ENCODE measurements at places on chromosomes 6 and 20. TPM values are rescaled to one million over a fixed set of nuclear protein-coding genes. Genes with fewer than 3 reads are reported as not detected.
A peak's percentile ranks its signal among the peaks of the same experiment; 100 is the strongest.

GRCh38 chr6:56683882-56684281 lies 41.2 kb upstream of the DST start:
- peaks cover 4% of the 10 kb centered on the region for H3K4me1 ChIP-seq
- H3K36me3 ChIP-seq: peaks cover 11% of the 10 kb centered on the region
- H3K4me3 ChIP-seq: no peak overlapping the region
- H3K27me3 ChIP-seq: no peaks in the 10 kb centered on the region
- H3K27ac ChIP-seq: no peak overlapping the region
- DNase-seq: no peak

GRCh38 chr6:153215242-153215641 lies 84.2 kb upstream of the RGS17 start:
- no peak overlapping the region for H3K27ac ChIP-seq
- DNase-seq: no peak
- H3K4me3 ChIP-seq: no peak overlapping the region
- H3K36me3 ChIP-seq: no peaks in the 10 kb centered on the region
- H3K4me1 ChIP-seq: no peaks in the 10 kb centered on the region

- H3K4me3 ChIP-seq: peak overlapping the region; percentile 26
- DNase-seq: no peak
- no peaks in the 10 kb centered on the region for H3K36me3 ChIP-seq
- H3K27ac ChIP-seq: peak overlapping the region; percentile 70
- H3K4me1 ChIP-seq: peaks cover 30% of the 10 kb centered on the region
- H3K27me3 ChIP-seq: no peaks in the 10 kb centered on the region
Observed at GRCh38 chr6:53728570-53729194, 63.1 kb upstream of the KLHL31 start.

DNA sequence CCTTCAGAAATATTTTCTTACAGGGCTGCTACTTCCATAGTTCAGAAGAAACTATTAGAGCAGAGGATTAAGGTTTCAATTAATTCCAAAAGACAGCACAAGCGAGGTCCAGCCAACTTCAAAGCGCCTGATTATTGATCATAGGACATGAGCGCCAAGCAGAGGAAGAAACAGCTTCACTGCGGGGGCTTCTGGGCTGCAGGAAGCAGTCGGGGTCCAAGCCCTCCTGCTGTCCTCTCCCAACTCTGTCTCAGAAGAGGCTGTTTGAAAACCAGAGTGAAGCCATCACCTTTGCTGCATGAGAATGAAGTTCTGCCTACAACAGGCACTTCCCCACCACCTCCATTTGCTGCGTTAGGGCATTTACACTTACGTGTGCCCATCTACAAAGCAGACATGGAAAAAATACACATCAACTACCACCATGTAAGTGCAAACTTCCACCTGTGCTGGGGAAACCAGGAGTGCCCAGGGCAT lies 23.9 kb downstream of the SUMO4 start:
- no peaks in the 10 kb centered on the region for H3K36me3 ChIP-seq
- H3K27me3 ChIP-seq: no peaks in the 10 kb centered on the region
- H3K4me3 ChIP-seq: peak overlapping the region; percentile 68
- DNase-seq: no peak

GRCh38 chr6:22880686-22881433 lies 311.5 kb downstream of the HDGFL1 start:
- no peak overlapping the region for H3K4me3 ChIP-seq
- peaks cover 16% of the 10 kb centered on the region for H3K4me1 ChIP-seq
- no peaks in the 10 kb centered on the region for H3K27me3 ChIP-seq
- no peak for DNase-seq
- peak overlapping the region; percentile 60 for H3K27ac ChIP-seq

Gene TCP11
- not detected for total RNA-seq

Gene ZC2HC1B
- total RNA-seq: not detected

Gene BPIFB2
- total RNA-seq: 0.22 TPM

DNA sequence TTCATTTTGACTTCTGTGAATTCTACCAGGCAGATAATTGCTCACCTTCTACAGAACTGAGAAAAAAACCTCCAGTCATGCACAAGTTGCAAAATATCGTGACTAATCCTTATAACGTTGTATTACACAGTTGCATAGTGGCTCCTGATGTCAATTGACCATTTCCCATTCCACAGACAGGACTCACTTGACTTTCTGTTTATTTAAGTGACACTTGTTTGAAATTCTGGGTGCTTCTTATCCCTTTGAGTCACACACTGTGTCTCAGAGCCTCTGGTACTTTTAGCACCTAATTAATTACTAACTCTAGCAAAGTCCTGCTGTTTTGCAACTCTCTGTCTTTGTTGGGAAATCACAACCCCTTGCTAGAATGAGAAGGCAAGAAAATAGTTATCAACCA lies 16.2 kb upstream of the RSPO3 start:
- H3K27me3 ChIP-seq: peaks cover 7% of the 10 kb centered on the region
- no peak overlapping the region for H3K27ac ChIP-seq
- no peaks in the 10 kb centered on the region for H3K4me1 ChIP-seq
- no peak for DNase-seq
- H3K36me3 ChIP-seq: no peaks in the 10 kb centered on the region
- no peak overlapping the region for H3K4me3 ChIP-seq

- no peaks in the 10 kb centered on the region for H3K36me3 ChIP-seq
- peaks cover 7% of the 10 kb centered on the region for H3K27me3 ChIP-seq
- H3K27ac ChIP-seq: peak overlapping the region; percentile 10
- no peak for DNase-seq
- peaks cover 46% of the 10 kb centered on the region for H3K4me1 ChIP-seq
Observed at GRCh38 chr6:45555981-45556771, 178.4 kb upstream of the SUPT3H start.

GRCh38 chr6:20574355-20574754 lies 40.1 kb downstream of the CDKAL1 start:
- peaks cover 21% of the 10 kb centered on the region for H3K36me3 ChIP-seq
- H3K4me3 ChIP-seq: no peak overlapping the region
- no peak for DNase-seq
- peaks cover 22% of the 10 kb centered on the region for H3K4me1 ChIP-seq
- H3K27me3 ChIP-seq: no peaks in the 10 kb centered on the region

DNA sequence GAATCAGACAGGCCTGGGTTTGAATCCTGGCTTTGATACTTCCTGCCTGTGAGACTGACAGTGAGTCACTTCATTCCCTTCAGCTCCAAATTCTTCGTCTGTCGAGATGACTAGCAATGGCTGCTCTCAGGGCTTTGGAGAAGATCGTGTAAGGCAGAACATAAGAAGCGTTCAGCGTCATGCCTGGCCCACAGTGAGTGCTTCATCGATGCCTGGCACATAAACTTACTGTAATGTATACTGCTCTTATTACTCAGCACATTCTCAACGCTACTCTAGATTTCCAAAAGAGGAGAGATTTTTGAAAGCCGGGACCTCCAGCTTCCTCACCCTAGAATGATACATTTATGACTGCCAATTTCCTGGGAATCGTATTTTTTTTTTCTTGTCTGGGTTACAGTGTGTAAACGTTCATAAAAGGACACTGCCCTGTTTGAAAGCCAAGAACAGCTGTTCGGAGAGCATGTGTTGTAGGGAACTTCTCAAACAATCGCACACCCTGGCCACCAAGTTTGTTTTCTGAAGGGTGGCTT lies 16.2 kb upstream of the BCAS1 start:
- H3K27me3 ChIP-seq: no peaks in the 10 kb centered on the region
- no peak overlapping the region for H3K4me3 ChIP-seq

Gene ZBP1
- not detected for total RNA-seq

DNA sequence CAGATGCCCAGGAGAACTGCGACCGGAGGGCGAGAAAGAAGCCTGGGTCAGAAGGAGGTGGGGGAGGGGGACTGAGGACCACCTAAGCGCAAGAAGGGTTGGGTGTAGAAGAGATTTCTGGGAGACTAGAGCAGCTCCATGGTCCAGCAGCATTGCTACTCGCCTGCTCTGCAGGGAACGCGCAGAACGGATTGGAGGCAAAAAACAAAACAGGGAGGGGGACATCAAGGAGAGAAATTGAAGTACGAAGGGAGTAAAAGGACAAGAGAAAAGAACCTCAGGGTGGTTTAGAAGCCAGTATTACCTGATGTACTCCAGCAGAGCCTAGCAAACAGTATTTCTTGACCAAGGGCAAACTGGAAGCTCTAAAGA lies 537 bp upstream of the GABBR1 start:
- H3K27me3 ChIP-seq: peaks cover 32% of the 10 kb centered on the region
- DNase-seq: no peak
- peaks cover 35% of the 10 kb centered on the region for H3K4me1 ChIP-seq
- H3K27ac ChIP-seq: peak overlapping the region; percentile 77
- H3K36me3 ChIP-seq: peaks cover 4% of the 10 kb centered on the region

DNA sequence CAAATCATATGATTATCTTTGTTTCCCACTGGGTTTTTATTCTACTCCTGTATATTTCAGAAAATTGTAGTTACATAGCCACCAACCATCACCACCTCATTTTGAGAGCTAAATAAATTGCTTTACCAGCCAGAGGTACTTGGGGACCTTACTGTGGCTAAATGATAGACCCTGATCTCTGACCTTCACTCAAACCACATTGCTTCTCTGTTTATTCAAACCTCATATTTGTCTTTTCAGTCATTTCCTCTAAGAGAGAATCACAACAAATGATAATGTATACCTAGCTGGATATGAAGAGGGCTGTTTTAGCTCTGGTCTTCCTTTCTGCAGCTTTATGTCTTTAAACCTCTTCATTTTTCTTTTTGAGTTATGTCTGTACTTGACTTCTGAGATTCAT lies 142.8 kb downstream of the ADGB start:
- no peak overlapping the region for H3K4me3 ChIP-seq
- DNase-seq: no peak
- H3K27ac ChIP-seq: no peak overlapping the region
- no peaks in the 10 kb centered on the region for H3K4me1 ChIP-seq
- H3K27me3 ChIP-seq: no peaks in the 10 kb centered on the region
- no peaks in the 10 kb centered on the region for H3K36me3 ChIP-seq

GRCh38 chr6:75272145-75272840 lies 12.3 kb downstream of the TMEM30A start:
- H3K27me3 ChIP-seq: no peaks in the 10 kb centered on the region
- H3K4me3 ChIP-seq: no peak overlapping the region
- peak overlapping the region; percentile 86 for H3K27ac ChIP-seq
- DNase-seq: no peak
- peaks cover 70% of the 10 kb centered on the region for H3K36me3 ChIP-seq

Gene BCKDHB
- 33.2 TPM for total RNA-seq

DNA sequence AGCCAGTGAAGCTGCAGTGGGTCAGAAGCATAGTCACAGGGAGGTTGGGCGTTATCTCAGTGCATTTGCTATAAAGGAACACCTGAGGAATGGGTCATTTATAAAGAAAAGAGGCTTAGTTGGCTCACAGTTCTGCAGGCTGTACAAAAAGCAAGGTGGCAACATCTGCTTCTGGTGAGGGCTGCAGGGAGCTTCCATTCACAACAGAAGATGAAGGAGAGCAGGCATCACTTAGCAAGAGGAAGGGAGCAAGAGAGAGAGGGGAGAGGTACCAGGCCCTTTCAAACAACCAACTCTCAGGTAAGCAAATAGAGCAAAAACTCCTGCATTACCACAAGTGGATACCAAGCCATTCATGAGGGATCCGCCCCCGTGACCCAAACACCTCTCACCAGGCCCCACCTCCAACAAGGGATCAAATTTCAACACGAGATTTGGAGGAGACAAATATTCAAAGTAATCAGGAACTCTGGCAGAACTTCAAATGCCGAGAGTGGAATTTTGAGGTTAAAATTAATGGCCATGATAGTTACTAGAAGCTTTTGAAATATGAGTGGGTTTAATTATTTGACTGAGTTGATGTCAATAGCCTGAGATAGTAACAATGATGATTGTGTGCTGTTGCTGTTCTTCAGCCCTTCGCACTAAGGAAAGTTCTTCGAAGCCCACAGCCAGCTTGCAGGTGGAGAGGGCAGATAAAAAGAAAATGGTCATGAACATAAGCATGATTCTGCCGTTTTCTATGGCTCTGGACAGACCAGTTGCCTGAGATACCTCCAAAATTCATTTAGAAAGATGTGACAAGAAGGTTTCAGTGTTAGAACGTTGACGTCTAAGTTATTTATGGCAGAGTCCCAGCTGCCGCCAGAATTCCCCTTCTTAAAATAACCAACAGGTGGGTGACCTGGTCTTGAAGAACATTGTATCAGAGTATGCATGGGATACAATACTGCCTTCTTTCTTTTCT lies 55.3 kb upstream of the ADTRP start:
- H3K27me3 ChIP-seq: no peaks in the 10 kb centered on the region
- DNase-seq: no peak
- peaks cover 19% of the 10 kb centered on the region for H3K4me1 ChIP-seq
- H3K4me3 ChIP-seq: peak overlapping the region; percentile 21
- H3K27ac ChIP-seq: peak overlapping the region; percentile 92

- no peak overlapping the region for H3K4me3 ChIP-seq
- peaks cover 8% of the 10 kb centered on the region for H3K4me1 ChIP-seq
- no peaks in the 10 kb centered on the region for H3K36me3 ChIP-seq
- peaks cover 12% of the 10 kb centered on the region for H3K27me3 ChIP-seq
- no peak overlapping the region for H3K27ac ChIP-seq
Observed at GRCh38 chr6:3527651-3527977, 70.8 kb upstream of the SLC22A23 start.

DNA sequence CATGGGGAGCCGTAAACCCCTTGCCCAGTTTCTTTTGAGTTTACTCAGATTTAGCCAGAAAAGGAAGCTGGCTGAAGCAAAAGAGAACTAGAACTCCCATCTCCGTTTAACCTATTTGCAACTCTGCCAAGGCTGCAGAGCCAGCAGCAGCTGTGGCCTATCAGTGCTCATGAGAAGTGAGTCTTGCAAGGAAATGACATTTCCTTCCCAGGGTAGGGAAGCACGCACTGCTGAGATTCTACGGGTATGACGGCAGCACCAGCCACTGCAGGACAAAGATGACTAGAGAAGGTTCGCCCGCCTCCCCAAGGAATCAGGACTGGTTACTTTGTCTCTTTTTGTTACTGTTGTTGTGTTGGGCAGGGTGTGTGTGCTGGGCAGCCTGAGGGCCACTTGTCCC lies 47.6 kb downstream of the PPP1R3G start:
- no peaks in the 10 kb centered on the region for H3K4me1 ChIP-seq
- H3K4me3 ChIP-seq: no peak overlapping the region
- peaks cover 9% of the 10 kb centered on the region for H3K36me3 ChIP-seq
- no peak overlapping the region for H3K27ac ChIP-seq

Gene ARMC2
- 6.7 TPM for total RNA-seq

Gene DTD1
- total RNA-seq: 20.9 TPM

Gene SASH1
- total RNA-seq: 99.9 TPM

- no peak for DNase-seq
- H3K27ac ChIP-seq: no peak overlapping the region
- H3K27me3 ChIP-seq: peaks cover 72% of the 10 kb centered on the region
- H3K4me3 ChIP-seq: peak overlapping the region; percentile 95
Observed at GRCh38 chr6:37696841-37697662, 631 bp downstream of the MDGA1 start.

GRCh38 chr6:621931-622330 lies 35.0 kb downstream of the HUS1B start:
- H3K4me1 ChIP-seq: peaks cover 14% of the 10 kb centered on the region
- no peak overlapping the region for H3K4me3 ChIP-seq
- H3K36me3 ChIP-seq: peaks cover 17% of the 10 kb centered on the region
- no peaks in the 10 kb centered on the region for H3K27me3 ChIP-seq
- no peak overlapping the region for H3K27ac ChIP-seq
- DNase-seq: no peak

Gene MYCT1
- not detected for total RNA-seq

All from type B pancreatic cell (in vitro differentiated cells).